NCI-H1417 (cell line): ENCODE measurements at places on chromosomes 7 and 10.

GRCh38 chr7:139246905-139247304, 15.9 kb downstream of the UBN2 start:
- no peak for DNase-seq

DNA sequence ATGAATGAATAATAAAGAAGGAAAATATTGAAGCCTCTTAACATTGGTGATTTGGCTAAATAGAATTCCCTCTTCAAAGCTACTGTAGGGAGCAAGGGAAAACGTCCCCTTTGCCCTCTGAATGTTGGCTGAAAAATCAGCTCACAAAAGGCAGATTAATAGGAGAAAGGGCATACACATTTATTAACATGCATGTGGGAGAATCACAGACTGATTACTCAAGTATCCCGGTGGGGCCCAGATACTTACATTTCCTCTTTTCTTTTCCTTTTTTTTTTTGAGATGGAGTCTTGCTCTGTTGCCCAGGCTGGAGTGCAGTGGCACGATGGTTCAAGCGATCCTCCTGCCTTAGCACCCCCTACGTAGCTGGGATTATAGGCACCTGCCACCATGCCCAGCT, 68.5 kb downstream of the HK1 start:
- no peak for DNase-seq

DNA sequence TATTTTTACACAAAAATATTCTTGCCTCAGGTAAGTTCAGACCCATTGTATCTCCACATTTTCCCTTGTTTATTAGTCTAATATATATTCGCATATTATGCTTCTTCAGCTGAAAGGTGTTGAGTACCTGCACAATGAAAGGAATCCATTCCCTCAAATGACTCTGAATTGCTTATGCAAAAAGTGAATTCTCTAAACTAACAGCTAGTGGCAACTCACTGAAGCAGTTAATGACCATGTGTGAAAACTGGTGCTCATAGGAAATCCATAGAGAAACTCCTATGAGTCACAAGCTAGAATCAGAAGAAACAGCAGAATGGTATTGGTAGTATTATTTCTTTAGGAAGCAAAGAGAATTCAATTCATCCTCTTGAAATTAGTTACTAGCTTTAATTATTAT, 33.5 kb upstream of the RNF148 start:
- no peak for DNase-seq

DNA sequence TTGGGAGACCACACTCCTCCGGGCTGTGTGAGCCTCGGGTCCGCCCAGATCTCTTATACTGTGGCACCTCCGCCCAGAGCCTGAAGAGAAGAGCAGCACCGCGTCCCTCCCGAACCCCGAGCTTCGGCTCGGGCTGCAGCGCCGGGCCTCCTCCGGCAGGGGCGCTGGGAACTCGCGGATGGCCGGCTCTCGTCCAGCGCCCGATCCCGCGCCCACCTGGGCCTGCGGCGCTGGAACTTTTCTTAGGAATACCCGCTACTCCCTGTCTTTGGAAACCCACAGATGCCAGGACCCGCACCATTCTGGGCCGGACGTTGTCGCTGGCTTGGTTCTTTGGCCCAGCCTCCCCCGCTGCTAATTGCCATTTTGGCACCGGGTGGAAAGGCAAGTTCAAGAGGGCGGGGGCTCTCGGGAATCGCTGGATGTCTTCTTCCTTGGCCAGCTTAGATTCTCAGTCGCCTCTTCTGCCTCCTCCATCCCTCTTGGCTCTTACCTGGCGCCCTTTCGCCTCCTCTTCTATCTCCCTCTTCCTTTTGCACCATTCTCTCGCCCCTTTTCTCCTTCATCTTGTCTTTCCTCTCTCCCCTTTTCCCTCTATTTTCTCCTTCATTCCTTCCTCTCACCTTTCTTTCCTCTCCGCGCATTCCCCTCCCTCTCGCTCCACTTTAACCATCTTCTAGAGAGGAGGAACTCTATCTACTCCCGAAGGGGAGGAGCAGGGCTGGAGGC, 2.1 kb upstream of the SORCS3 start:
- peak; percentile 36 for DNase-seq

GRCh38 chr10:7571981-7572380, 94.8 kb downstream of the ITIH5 start:
- no peak for DNase-seq

DNA sequence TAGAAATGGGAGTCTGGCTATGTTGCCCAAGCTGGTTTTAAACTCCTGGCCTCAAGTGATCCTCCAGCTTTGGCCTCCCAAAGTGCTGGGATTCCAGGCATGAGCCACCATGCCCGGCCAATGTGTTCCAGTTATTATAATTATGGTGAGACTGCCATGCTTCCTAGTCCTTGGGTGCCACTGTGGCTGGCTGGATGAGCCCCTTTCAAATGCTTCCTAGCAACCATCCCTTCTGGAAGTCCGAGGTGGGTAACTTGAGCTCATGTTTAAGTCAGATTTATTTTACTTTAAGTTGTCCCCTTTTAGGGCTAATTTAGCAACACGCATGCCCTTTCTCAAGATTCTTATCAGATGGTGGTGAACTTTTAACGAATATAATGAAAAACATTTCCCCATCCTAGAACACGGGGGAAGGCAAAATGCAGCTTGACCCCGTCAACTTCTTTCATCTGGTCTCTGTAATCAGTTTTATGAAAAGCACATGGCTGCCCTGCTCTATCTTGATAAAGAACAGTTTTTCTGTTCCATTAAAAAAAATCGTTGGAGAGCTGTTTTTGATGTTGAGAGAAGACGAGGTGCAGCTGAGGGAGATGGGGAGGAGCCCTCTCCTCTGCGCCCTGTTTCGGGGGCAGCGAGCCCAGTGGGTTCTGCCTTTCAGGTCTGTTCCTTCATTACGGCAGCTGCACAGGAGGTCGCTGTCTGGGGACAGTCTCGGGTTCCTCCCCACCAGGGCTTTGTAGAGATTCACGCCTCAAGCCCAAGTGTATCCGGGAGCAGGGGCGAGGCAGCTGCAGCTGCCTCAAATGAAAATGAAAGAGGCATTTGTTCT, 61.0 kb upstream of the MKI67 start:
- DNase-seq: no peak

DNA sequence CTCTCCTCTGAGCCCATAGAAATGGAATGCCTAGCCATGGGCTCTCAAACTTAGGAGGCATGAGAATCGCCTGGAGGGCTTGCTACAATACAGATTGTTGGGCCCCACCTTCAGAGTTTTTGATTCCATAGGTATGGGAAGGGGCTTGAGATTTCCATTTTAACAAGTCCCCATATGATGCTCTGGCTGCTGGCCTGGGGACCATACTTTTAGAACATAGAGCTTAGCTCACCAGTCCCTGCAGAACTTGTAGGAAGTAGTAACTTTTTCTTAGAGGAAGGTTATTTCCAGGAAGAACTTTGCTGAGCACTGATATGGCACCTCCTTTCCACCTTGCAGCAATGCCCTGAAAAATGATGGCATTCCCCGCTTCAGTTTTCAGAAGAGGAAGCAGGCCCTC, 177.0 kb upstream of the ZMIZ1 start:
- DNase-seq: no peak

GRCh38 chr10:101011517-101012423, 12.2 kb downstream of the LZTS2 start:
- DNase-seq: no peak

- DNase-seq: no peak
Measured at GRCh38 chr7:30474485-30474884, 4.1 kb downstream of the NOD1 start.

GRCh38 chr7:68043546-68043945, 1046.9 kb downstream of the TYW1 start:
- DNase-seq: no peak

DNA sequence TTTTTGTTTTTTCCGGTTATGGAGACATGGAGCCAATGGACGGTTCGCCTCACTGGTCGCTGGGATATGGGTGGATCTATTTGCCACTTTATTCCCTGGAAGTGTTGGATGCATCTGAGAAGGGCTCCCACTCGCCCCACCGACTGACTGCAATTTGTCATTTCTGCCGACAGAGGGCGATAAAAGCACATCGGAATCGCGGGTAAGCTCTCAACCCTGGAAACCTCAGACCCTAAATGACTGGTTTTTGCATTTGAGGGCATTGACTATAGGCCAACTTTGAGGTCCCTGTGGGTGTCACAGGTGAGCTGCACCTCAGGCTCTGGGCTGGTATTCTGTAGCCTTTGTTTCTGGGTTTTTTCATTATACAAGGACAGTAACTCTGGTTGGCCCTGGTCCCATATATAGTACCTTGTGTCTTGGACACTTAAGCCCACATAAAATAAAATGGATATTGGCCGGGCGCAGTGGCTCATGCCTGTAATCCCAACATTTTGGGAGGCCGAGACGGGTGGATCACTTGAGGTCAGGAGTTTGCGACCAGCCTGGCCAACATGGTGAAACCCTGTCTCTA, 11.9 kb upstream of the OPALIN start:
- DNase-seq: peak; percentile 12

DNA sequence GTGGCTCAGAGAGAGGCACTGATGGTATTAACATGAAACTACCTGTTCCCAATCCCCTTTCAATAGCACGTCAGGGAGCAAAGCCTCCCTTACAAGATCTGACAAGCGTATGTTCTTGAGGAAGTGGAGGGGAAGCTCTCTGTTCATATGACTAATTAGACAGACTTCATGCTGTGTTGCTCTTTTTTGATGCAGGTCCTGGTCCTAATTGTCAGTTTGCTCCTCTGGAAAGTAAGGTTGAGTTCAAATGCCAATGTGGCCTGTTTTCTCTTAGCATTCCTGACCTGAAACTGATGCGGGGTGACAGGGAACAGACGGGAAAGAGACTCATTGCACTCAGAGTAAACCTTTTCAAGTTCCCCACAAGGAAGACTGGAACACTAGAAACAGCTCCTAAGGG, 27.0 kb upstream of the TBX20 start:
- no peak for DNase-seq

GRCh38 chr7:85796956-85797355, 610.1 kb upstream of the SEMA3D start:
- no peak for DNase-seq

DNA sequence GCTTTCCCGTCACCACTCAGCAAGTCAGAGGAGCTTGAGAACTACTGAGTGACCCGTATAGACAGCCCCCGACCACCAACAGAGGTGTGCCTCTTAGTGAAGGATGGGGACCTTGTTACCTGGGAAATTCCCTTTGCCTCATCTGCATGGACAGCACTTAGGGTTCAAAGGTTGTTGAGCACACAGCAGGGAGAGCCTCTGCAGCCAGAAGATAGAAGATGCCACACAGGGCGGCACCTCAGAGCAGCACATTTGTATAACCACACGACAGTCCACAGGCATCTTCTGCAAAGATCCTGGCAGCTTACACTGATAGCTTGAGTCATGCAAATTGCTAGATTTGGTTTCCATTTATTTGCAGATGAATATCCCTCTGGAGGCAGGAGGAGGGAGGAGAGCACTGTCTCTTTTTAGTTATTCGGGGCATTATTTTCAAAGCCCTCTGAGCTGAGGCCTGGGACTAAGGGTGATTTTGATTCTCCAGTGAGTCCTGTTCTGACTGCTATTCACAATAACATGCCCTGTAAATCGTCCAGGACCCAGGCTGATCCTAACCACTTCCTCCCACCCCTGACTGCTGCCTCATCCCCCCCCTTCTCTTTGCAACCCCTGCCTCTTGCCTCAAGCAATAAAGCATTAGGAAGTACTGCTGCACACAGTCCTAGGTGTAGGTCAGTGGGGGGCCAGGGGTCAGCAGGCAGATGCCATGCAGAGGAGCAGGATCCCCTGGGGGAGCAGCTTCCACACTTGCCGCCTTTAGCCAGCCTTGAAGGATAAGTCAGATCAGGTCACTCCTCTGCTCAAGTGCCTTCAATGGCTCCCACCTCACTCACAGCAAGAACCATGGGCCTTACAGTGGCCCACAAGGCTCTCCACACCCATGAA, 24.6 kb upstream of the INMT start:
- DNase-seq: no peak

DNA sequence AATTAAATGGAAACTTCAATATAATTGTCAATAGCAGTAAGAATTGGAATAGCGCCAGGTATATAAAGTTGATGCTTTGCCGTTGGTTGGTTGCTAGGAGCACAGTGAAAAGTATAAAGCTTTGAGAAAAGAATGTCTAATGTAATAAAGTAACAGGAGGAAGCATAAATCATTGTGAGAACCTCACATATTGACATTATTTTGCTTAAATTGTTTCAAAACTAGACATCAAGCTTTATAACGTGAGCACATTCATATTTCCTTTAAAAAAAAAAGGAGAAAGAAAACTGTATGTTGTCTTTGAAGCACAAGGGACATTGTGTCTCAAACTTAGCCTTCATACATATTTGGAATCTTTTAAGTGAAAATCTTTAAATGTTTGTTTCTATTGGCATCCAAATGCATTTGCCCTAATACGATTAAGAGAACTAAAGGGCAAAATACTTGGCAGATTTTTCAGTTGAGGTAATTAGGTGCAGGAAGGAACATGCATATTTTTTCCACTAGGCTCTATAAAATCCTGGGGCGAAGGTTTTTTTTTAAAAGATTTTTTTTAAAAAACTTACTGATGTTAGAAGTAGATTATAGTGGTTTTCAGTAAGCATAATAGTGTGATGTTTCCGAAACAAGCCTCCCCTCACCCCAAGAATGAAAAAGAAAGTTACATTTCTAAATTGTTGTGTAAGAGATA, 92.4 kb downstream of the ARID5B start:
- DNase-seq: peak; percentile 86

GRCh38 chr10:96587264-96588059, 650 bp upstream of the TM9SF3 start:
- peak; percentile 31 for DNase-seq

DNA sequence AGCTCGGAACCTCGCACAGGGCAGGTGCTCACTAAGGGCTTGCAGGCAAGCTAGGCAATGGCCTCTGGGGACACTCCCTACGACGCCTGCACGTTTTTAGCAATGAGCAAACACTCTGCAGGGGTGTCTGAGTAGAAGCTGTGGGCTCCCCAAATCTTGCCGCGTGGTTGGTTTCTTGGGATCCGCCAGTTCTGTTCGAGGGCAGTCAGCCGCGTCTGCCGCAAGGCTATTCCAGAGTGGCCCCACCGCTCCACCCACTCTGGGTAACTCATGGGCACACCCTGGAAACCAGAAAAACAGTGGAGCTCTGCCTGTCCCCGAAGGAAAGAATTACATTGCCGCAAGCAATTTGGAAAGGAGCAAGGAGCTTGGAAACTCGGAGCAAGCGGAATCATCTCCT, 189.3 kb upstream of the LYZL2 start:
- no peak for DNase-seq

GRCh38 chr7:90988516-90988915, 275.7 kb upstream of the FZD1 start:
- DNase-seq: peak; percentile 53

GRCh38 chr7:36198854-36199266, 45.8 kb downstream of the EEPD1 start:
- DNase-seq: no peak

DNA sequence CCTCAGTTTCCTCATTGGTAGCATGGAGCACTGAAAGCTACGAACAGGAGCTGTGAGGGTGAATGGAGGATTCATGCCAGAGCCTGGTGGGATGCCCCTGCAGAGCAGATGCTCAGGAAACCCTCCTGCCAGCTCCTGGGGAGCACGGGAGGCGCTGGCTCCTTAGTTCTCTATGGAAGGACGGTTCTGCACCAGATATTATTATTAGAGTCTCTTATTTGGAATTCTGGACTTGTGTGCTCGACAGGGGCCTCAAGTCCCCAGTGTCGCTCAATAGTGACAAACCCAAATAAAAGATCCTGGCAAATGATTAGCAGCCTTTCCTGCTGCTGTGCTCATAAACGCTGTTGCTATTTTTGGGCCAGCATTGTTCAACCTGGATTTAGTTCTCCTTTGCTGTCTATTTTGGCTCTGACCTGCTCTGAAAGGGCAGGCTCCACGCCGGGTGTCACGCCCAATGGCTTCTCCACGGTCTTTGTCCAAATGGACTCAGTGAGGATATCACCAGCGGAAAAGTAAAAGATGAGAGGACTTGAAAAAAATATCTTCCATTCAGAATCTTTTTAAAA, 23.0 kb upstream of the KLF6 start:
- DNase-seq: no peak
